ENCODE measurements at places on chromosomes 7 and 10.

DNA sequence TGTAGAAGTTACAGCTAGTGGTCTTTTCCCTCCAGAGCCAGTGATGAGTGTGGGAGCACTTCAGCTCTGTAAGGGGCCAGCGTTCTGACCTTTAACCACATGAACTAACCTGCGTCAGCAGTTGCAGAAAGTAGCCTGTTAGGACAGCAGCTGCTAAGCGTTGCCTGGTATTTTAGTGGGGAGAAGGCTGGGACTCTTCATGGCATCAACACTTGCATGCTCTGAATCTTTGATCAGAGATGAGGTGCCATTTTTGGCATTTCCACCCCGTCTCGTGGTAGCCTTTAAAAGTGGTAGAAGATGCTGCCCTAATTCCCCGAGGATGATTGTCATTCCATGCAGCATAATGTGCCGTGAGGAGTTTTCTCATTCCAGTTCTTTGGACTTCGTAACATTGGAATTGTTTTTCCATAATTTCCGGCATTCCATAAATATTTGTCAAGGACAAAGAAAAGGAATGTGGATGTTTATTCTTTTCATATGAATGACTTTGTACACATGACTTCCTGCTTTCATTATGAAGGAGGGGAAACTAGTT, 92.2 kb downstream of the AVL9 start:
- no peak for DNase-seq

DNA sequence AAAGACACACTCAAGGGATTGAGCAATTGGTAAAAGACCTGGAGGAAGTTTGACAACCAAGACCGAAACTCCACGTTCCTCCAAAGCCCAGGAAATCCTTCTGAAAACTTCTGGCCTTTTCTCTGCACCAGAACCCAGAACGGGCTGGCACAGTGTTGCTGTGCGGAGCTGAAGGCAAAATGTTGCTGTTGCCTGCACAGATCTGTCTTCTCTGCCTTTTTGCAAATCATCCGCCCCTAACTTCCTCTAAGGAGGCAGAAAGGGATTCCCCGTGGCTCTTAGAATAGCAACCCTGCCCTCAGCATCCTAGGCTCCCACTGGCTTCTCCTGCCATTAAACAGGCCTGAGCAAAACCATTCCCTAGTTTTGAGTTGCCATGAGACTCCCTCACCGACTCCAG, 44.9 kb downstream of the FIGNL1 start:
- no peak for DNase-seq

GRCh38 chr10:31017534-31018355, 13.9 kb downstream of the ZNF438 start:
- peak; percentile 61 for DNase-seq

DNA sequence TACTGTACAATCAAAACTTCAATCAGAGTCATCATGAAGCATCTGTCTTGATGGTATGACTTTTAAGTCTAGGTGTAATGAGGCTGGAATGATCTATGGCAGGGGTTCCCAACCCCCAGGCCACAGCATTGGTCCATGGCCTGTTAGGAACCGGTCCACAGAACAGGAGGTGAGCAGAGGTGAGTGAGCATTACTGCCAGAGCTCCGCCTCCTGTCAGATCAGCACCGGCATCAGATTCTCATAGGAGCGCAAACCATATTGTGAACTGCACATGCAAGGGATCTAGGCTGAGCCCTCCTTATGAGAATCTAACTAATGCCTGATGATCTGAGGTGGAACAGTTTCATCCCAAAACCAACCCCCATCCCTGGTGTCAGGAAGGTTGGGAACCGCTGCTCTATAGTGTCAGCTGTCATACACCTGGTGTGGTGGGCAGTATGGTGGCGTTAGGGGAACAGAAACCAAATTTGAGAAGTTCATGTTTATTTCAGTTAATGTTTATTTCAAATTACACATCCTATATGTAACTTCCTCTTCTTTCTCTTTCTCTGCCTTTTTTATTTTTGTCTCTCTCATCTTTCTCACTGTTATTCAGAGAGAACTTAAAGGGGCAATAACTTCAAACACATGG, 432.6 kb downstream of the TNS3 start:
- no peak for DNase-seq

DNA sequence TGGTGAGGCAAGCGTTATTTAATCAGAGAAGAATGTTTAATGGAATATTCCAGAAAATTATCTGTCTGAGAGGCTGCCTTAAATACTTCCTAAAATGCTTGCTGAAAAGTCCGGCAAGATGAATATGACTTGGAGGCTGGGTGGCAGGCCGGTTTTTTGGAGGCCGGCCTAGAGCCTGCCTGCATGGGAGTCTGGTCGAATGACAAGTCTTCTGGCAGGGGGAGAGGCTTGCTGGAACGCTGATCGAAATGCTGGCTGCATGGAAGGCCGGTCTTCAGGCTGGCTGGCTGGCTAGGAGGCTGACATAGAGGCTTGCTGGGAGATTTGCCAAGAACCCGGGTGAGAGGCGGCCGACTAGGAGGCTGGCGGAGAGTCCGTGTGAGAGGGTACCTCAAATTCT, 135.7 kb downstream of the OR13A1 start:
- no peak for DNase-seq

- DNase-seq, result no peak
These were observed 20.2 kb upstream of the CPA5 start for GRCh38 chr7:130324306-130324943.

DNA sequence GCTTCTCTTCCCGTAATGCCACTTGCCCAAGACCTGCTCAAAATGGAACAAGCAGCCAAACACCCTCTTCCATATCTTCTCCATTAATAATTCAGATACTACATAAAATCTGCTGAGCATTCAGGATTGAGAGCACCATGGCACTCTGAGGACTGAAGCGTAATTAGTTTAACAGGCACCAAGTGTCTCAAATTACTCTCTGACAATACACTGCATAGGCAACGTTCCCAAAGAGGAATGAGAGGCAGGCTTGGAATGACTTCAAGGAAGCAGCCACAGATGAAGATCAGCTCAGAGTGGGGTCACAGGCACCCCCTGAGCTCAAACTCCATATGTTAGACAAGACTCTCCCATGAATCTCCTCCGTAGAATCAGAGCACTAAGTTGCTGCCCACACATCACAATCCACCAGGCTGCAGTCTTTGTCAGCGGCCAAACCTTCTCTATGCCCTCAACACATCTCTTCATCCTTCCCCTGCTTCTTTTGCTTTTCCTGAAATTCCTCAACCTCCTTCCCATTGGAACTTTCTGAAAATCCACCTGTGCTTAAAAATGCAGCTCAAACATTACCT, 4.7 kb upstream of the ABLIM1 start:
- DNase-seq, result no peak

DNA sequence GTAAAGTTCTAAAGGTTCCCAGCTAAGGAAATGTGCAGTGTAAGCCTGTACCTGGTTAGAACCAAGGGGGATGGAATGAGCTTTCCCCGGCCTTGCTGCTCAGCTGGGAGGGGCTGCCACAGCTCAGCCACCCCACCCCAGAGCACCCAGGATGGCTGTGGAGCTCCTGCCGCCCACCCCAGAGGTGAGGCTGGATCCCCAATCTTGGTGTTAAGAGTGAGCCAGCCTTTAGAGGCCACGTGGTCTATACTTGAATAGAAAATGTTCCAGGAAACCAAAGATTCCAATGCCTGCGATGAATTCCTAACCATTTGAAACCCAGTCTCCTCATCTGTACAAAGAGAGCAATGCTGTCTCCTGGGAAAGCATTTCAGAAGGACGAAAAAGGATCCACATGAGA, 16.5 kb downstream of the DIP2C start:
- no peak for DNase-seq

- DNase-seq, result peak; percentile 76
These were observed 160.3 kb upstream of the KLF14 start for GRCh38 chr7:130894146-130894908.

DNA sequence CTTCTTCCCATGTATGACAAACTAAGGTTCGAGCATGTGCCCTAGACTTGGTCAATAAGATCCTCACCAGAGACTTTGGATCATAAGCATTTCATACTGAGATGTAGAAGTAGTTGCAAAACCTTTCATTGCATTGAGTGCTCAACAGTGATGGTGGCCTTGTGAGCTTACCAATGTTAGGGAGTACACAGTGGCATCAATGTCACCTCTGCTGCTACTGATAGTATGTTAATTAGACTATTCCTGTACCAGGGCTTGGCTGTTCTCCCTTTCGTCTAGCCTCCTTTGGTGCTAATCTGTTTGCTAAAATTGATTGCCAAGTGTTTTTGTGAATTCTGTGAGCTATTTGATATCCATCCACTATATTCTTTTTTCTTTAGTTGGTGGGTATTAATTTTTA, 264.5 kb upstream of the SEMA3C start:
- no peak for DNase-seq

DNA sequence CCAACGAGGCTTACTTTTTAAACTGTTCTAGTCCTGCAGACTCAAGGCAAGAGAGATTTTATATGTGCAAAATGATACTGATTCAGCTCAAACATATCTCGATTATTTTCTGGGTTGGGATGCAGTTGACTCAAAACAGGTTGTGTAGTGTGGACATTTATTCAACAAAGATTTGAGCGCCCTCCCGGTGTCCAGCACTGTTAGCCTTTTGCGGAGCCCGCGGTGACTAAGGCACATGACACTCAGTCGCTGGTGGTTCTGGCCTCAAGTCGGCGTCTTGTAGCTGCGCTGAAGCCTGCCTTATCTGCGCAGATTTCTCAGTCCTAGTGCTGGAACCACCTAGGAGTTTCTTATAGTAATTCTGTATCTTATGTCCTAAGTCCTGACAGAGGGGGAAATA, 938 bp upstream of the CADPS2 start:
- DNase-seq, result peak; percentile 71

- DNase-seq, result peak; percentile 71
These were observed 16.1 kb downstream of the GPR146 start for GRCh38 chr7:1060315-1061072.

DNA sequence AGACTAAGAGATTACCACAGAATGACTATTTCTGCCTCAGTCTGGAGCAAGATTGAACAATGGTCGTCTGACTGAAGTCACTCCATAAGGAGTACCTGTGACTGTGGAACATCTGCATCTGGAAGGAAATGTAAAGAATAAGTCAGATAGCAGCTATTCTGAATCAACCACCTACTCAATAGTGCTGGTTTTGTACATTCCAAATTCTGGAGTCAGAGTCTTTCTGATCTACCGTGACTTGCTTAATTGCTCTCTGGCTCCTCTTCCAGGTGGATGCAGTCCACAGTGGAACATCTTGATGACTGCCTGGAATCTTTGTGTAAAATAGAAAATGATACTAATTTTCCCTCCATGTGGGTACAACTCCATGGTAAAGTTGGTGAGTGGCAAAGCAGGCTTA, 156.3 kb upstream of the SEMA3C start:
- DNase-seq, result no peak

- no peak for DNase-seq
These were observed 41.8 kb downstream of the CD36 start for GRCh38 chr7:80679921-80680907.

DNA sequence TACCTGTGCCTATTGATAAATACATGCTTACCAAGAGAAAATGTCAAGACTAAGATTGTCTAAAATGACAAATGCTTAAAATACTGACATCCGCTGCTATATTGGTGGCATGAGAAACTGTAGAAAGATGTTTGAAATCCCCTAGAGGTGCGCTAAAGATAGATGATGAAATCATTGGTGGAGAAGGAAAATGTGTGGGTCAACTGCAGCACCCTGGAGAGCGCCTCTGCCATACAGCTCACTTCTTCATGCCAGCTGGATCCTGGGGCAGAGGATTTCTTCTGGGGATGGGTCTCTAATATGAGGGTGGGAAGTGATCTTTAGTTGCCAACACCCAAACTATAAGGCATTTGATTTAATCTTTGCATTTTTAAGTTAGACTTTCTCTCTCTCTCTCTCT, 680.4 kb upstream of the POM121L12 start:
- no peak for DNase-seq

GRCh38 chr7:78970440-78970916, 483.0 kb downstream of the MAGI2 start:
- no peak for DNase-seq

DNA sequence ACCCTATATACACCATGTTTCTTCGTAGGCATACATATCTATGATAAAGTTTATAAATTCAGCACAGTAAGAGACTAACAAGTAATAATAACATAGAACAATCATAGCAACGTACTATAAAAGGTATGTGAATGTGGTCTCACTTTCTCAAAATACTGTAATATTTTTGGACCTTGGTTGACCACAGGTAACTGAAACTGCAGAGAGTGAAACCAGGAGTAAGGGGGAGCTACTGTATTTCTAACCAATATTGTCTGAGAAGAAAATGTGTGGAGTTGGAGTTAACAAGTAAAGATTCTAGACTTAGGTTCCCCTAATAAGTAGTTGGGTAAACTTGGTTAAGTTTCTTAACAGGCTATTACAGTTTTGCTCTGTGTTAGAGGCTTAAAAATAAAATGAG, 72.1 kb downstream of the GNAI1 start:
- no peak for DNase-seq

GRCh38 chr10:53379956-53380355, 607.4 kb upstream of the MBL2 start:
- DNase-seq, result no peak

DNA sequence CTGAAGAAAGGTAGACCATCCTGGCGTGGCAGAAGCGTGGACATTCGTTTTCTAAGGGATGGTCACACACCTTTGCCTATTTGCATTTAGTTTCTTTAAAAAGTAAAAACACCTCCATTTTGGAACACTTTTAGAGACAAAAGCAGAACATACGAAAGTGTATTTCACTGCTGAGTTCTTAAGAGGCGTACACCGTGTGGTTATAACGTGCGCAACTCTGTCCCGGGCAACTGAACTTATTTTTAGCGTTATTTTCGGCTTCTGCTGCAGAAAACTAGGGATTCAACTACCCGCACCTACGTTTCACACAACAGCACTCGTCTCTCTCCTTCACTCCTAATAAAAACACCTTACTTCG, 557 bp upstream of the LSM8 start:
- no peak for DNase-seq

DNA sequence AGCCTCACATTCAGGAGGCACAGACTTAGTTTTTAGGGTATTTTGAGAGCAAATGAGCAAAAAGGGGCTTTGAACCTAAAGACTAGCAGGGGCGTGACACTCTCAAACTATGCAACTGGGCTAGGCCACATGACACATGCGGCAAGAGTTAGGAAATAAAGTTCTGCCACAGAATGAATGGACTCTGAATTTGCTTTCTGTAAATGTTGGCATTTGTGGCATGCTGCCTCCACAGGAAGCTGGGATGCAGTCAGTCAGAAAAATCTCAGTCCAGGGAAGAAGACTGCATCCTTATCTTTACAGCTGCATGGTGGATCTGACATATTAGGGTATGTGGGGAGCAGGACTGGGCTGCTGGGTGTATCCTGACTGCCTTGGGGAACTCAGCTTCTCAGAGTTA, 181.0 kb downstream of the COBL start:
- DNase-seq, result no peak

- DNase-seq, result no peak
These were observed 17.1 kb upstream of the CPA1 start for GRCh38 chr7:130363026-130363847.

All from WERI-Rb-1 (cell line).